ENCODE measurements at places on chromosomes 4 and X.

DNA sequence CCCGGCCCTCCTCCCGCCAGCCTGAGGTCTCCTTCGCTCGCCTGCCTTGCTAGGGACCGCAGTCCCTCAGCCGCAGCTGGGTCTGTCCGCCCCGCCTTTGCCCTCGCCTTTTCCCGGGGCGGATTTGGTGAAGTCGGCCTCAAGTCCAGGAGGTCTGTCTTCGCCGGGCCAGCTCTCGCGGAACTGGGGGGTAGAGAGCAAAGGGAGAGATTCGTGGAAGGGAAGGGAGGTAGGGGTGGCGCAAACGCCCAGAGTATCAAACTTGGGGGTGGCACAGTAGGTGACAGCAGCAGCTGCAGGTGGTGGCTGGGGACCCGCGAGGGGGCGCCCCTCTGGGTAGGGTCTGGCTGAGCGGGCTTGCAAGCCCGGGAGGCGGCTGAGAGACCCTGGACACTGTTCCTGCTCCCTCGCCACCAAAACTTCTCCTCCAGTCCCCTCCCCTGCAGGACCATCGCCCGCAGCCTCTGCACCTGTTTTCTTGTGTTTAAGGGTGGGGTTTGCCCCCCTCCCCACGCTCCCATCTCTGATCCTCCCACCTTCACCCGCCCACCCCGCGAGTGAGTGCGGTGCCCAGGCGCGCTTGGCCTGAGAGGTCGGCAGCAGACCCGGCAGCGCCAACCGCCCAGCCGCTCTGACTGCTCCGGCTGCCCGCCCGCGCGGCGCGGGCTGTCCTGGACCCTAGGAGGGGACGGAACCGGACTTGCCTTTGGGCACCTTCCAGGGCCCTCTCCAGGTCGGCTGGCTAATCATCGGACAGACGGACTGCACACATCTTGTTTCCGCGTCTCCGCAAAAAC, at the start of gene NPY2R:
Gene NPY2R (plus strand): TSS at position 379 of the 797 bp plus-strand sequence. CDS start 5,304 bp downstream, outside the sequence.
- DNase-seq: no peak

- DNase-seq: no peak
Measured at GRCh38 chrX:111504941-111505340, 6.5 kb upstream of the SERTM2 start.

DNA sequence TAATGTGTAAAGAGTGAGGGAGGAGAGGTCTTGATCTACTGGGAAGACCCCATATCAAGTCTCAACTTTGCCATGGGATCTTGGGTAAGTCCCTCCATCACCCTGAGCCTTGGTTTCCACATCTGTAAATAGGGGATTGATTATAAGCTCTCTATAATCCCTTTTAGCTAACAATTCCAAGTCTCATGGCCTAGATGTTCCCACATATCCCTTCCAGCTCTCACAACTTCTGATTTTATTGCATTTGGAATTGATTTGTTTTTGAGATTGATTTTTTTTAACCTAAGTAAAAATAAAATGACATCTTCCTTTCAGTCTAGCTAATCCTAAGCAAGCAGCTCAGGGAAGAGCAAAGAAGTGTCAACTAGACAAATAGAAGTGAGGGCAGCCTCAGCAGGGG, 29.8 kb downstream of the SMIM20 start:
- no peak for DNase-seq

- no peak for DNase-seq
Measured at GRCh38 chr4:153260132-153260531, 55.9 kb downstream of the TRIM2 start.

DNA sequence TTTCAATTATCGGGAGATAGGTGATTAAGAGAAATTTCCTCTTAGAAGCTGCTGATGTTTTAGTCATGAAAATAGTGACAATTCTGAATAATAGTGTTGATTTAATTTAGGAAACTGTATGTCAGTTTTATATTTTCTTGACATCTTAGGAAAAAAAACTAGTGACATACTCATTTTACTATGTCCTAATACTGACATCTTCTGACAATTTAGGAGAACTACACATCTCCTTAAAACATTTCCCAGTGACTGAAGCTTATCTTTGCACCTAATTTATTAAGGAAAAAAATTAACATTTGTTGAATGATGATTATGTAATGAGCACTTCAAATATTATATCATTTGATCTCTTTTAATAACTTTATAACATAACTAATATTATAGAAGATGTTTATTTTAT, 42.0 kb upstream of the RBMXL3 start:
- no peak for DNase-seq
